ENCODE measurements at places on chromosomes 12 and 14.

DNA sequence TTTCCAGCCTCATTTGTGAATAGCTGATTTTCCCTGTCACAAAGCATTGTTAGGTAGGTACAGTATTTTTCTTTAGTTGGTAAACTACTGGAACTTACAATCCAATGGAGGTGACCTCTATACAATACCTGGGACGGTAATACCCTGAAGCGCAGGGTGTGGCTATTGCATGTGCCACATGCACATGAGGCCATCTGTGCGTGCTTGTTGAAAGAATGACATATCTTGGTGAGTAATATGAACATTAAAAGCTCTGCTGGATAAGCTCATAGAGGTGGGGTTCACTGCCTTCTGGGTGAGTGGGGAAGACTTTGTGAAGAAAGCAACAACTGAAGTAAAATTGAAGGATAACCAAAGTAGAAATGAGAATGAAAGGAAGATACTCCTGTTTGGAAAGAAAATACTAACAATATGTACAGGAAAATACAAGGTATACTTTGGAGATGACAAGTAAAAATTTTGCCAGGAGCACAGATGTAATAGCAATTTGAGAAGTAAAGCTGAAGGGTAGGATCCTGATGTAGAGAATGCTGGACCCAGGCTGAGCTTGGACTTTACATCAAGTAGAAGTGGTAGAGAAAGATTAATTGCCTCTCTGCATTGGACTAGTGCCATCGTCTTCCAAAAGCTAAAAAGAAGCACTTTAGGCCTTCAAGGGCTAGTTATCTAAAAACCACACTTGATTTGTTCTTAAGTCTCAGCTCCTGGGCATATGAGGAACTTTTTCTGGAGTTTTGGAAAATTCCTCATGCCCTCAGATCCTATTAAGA lies 97.1 kb downstream of the SLC38A6 start:
- no peak for ATAC-seq

- ATAC-seq: no peak
Measured at GRCh38 chr12:53235742-53236442, 3.9 kb upstream of the RARG start.

DNA sequence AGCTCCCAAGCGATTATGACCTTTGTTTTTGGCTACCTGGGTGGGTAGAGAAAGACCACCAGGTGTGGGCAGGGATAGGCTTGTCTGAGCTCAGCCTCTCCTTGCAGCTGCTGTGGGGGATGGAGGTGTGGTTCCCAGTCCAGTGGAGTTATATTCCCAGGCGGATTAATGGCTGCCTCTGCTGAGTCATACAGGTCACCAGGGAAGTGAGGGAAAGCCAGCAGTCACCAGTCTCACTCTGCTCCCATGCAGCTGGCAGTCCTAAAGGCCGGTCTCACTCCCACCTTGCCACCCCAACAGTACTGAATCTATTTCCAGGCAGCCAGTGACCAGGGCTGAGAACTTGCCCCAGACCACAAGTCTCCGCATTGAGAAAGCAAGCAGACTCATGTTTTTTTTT lies 399.2 kb downstream of the VRK1 start:
- no peak for ATAC-seq

DNA sequence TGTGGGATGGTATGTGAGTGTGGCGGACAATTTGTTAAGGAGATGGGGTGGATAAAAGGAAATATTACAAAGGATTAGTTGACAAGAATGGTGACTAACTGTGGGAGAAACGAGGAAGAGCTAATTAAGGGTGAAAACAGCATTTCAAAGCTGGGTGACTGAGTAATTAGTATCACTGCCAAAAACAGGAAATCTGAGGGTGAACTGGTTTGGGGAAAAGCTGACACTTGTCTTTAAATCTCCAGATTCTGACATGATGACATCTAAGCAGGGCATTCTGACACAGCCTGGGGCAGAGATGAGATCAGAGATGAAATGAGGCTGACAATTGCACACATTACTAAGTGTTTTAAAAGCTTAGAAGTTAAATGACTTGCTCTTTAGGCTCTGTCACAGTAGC lies 42.4 kb upstream of the CCDC175 start:
- no peak for ATAC-seq

GRCh38 chr14:24434036-24434435 lies 4.3 kb downstream of the KHNYN start:
- no peak for ATAC-seq

DNA sequence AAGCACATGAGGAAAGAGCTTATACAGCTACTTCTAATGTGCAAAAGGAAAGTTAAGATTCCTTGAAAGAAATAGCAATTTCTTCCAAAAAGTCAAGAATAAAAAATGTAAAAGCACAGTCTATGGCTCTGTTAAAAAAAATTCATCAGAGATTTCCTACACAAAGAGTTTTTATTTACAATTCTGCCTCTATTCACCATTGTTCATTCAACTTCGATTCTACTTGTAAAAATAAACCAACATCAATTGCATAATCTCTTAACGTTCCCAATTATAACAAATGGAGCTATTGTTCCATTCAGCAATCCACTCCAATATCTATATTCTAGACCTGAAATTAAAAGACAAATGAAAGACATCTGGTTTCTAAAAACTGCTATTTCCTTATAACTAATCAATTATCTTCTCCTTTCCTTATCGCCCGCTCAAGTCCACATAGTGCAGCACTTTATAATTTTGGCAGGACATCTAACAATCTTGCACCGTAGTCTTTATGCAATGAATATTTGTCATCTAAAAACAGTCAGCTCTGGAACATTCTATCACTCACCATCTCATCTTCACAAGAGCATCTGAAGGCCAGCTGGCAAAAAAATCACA lies 6.2 kb downstream of the EIF2S3B start:
- ATAC-seq: no peak

GRCh38 chr12:132300789-132301722 lies 28.3 kb downstream of the GALNT9 start:
- ATAC-seq: no peak

DNA sequence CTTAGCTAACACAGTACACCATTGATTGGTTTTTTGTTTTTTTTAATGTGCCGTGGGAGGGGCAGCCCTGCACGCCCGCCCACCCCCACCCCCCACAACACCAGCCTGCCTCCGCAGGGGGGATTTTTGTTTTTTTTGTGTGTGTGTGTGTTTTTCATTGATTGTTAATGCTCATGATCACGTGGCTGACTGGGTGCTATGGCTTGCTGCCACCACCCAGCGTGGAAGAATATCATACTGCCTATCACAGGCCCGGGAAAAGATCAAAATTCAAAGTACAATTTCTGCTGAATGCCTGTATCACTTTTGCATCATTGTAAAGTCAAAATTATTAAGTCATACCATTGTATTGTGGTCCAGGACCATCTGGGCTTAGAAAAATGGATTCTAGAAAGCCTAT lies 8.3 kb downstream of the RESF1 start:
- ATAC-seq: no peak

DNA sequence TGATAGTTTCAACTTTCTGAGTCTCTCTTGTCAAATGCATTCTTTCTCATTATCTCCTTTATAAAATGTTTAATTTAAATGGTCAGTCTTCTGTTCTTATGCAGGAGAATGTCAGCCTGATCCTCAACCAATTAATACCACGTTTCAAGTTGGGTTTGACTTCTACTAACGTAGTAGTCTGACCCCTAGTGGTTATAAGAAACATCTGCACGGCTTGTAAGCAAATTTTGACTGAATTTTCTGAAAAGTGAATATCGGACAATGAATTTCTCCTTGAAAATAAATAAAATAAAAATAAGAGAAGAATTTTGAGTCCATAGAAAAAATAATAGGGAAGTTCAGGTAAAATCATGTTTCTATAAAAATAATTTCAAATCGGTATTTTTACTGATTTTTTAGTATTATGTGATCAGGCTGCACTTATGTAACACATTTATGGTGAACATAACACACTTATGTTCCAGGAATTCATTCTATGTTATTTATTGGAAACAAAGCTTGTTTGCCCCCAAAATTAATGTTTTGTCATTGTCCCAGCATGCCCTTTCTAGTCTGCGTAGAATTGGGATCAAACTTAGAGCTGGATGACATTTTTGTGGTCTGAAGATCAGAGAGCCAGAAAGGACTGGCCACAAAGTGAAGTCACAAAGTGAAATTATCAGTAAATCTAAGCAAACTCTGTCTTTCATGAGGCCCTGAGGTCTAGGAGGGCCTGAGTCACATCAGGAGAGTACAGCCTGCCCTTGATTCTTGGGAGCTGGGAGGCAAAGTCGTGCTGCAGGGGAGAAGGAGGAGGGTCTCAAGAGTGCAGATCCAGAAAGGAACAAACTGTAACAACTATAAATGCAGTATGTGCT lies 101.2 kb upstream of the STXBP6 start:
- no peak for ATAC-seq

DNA sequence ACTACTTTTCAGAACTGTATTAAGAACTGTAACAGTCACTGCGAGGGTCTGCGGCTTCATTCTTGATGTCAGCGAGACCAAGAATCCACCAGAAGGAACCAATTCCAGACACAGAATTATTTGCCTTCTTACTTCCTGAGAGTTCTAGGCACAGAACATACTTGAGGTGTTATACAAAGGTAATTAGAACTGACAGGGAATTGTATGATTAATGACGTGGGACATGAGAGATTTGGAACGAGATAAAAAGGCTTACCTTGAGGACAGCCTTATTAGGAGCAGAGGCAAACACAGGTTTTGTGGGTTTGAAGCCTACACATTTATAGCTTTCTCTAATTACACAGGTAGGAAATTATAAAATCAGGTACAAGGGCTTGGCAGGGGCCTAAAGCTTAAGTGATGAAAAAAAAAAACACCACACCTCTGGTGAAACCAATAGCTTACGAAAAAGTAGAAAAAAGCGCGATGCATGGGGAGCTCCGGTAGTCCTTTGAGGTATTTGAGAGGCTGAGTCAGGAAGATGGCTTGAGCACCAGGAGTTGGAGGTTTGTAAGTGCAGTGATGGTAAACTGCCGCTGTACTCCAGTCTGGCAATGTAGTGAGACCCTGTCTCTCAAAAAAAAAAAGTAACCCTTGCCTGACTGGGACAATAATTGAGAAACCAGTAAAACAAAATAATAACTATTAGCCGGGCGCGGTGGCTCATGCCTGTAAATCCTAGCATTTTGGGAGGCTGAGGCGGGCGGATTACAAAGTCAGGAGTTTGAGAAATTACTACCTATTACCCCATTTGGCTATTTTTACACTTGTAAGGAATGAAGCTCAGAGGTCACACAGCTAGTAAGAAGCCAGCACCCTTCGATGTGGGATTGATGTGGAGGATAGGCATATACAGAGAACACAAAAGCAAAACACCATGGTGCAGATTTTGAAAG lies 795 bp upstream of the ACOT2 start:
- ATAC-seq: no peak

DNA sequence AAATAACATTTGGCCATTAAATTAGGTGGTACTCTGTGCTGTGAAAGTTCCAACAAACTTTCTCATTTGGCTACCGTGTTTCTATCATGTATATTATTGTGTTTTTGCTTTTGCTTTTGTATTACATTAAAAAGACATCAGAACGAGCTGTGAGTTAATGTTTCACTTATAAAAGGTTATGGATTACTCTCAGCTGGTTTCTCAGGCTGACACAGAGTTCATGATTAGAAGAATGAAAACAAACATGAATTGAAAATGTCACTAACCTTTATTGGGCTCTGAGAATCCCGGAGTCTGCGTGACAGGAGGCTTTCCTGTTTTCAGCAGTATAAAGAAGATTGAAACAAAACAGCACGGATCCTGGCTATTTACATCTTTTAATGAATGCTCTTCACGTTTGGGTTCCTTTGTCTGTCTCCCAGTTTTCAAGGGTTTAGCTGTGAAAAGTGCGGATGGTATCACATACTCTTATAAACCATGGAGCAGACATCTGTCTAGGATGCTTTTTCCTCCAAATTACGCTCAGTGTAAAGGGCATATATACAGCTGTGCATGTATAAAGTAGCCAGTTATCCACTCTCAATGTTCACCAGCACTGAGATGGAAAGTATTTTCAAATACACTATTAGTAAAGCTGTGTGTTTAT lies 153.6 kb downstream of the PTCSC3 start:
- no peak for ATAC-seq

DNA sequence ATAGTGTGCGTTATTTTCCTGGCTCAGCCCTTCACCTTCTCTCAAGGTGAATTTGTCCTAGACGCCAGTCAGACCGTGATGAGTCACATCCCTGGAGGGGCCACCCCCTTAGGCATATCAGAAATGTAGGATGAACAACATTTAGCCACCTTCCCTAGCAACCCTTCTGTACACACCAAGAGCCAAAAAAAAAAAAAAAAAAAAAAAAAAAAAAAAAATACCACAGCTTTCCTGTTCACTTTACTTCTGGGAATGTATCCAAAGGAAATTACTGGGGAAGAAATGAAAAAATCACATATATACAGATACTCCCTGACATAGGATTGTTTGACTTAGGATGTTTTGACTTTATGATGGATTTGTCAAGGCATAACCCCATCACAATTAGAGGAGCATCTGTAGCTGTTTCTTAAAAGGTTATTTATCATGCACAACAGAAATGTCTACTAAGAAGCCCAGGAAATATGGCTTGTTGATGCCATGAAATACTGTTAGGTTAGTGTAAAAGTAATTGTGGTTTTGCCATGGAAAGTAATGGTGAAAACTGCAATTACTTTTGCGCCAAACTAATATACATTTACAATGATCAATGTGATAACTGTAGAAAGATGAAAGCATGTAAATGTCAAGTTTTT lies 68.2 kb upstream of the BDKRB2 start:
- ATAC-seq: no peak

- no peak for ATAC-seq
Measured at GRCh38 chr12:48216785-48217184, 13.7 kb upstream of the OR10AD1 start.

DNA sequence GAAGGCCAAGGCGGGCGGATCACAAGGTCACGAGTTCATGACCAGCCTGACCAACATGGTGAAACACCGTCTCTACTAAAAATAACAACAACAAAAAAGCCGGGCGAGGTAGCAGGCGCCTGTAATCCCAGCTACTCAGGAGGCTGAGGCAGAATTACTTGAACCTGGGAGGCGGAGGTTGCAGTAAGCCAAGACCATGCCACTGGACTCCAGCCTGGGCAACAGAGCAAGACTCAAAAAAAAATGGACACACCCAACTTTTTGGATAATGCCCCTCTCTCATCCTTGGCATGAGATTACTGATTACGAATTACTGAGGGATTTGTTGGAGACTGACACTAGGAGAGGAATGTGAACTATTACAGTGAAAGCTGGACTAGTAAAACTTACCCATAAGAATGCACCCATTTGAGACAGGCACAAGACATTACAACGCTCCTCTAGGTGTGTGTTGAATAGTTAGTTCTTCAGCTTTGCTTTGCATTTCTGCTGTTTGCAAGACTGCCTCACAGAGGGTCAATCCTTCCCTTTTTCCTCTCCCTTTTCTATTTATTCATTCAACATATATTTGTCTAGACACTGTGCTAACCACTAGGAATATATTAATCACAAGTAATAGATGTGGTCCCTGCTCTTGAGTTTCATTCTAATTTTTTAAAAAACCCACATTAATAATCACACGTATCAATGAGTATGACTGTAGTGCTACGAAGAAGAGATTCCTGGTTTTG lies 46.0 kb upstream of the OR5AU1 start:
- no peak for ATAC-seq

GRCh38 chr14:88075269-88075981 lies 70.5 kb downstream of the GPR65 start:
- ATAC-seq: no peak

- no peak for ATAC-seq
Measured at GRCh38 chr12:58915634-58916033, 4.7 kb downstream of the LRIG3 start.

GRCh38 chr12:116138781-116139180 lies 138.7 kb downstream of the MED13L start:
- no peak for ATAC-seq

- no peak for ATAC-seq
Measured at GRCh38 chr12:18428416-18428815, 167.1 kb downstream of the PIK3C2G start.
